ENCODE measurements at places on chromosomes 11 and 22.

- no peak for DNase-seq
These were observed 31.1 kb downstream of the GRAMD1B start for GRCh38 chr11:123461164-123461563.

DNA sequence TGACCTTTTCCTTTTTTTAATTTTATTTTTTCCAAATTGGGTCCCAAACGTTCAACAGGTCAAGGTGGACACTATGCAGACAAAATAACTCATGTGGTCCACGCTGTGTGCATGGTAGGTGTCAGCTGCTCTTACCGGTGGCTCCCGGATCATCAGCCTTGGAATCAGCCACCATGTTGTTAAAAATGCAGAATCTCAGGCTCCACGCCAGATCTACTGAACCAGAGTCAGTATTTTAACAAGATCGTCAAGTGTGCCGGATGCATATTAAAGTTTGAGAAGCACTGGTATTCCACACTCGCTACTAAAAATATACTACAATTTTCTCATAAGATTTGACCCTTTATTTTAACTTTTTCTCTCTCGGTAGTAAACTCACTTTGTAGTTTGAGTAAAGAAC lies 553 bp upstream of the LDLRAD3 start:
- DNase-seq = no peak

DNA sequence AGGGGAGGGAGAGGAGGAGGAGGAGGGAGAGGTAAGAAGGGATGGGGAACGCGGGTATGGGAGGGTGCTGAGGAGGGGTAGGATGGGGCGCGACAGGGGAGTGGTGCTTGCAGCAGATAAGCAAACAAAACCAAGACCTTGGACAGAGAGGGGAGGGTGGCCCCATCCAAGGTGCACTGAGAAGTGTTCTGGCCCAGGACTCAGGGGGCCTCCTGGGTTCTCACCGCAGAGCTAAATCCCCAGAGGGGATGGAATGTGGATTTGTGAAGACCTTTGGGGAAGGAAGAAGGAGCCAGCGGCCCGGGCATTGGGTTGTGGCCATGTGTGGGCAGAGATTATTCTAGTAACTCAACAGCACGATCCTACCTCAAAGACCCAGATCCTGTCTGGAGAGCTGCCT lies 90.9 kb upstream of the LINC01488 start:
- DNase-seq = no peak

DNA sequence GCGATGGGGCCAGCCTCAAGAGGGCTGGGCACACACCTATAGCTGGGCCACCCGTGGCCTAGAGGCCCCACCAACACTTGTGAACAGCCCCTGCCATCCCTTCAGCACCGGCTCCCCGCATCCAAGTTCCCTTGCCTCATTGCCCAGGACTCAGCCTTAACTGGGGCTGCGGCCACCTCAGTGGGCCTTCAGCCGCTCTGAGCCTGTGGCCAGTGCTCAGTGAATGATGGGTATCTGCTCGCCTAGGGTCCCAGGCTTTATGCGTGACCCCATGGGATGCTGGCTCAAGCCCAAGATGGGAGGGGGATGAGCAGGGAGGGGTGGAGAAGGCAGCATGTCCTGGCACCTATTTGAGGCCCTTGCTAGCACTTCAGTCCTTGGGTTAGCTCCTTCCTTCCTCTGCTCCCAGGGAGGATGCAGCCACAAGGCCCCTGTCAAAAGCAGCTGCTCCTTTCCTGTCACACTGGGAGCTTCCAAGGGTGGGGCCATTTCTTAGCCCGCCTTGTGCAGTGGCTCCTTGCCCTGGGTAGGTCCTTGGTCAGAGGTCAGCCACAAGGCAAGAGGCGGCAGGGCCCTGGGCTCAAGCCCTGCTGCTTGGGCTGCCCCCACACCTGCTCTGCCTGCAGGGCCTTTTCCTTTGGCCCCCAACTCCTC lies 31.8 kb downstream of the GNAZ start:
- no peak for DNase-seq

DNA sequence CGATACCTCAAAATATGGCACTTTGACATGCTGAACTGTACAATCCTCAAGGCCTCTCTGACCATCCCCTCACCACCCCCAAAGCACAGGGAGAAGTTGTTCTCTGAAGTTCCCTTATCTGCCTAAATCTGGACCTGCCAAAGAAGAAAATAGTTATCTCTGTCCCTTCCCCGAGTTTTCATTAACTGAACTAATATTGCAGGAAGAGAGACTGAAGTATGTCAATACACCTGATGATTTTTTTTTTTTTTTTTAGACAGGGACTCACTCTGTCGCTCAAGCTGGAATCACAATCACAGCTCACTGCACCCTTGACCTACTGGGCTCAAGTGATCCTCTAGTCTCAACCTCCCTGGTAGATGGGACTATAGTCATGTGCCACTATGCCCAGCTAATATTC lies 75.0 kb downstream of the SIK3 start:
- no peak for DNase-seq

GRCh38 chr11:32602657-32603415 lies 19.2 kb downstream of the EIF3M start:
- DNase-seq = no peak

- no peak for DNase-seq
These were observed 14.0 kb downstream of the KCNQ1OT1 start for GRCh38 chr11:2685566-2686359.

GRCh38 chr11:67278939-67279588 lies 10.0 kb upstream of the ANKRD13D start:
- DNase-seq = no peak

DNA sequence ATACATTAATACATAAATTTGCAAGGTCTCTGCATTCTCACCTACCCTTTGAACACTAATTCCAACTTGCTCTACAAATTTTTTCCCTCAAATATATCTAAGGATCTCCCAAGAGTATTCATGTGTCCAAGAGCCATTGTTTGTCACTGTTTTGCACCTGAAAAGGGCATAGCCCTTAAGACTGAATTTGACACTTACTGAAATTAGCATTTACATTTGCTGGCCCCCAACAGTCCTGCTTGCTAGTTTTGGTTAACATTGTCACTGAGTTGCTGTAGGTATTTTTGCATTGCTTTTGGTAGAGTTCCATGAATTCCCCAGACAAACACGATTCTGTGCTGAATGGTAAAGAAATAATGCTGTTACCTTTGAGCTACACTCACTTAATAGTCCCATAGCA lies 57.3 kb downstream of the KCNA4 start:
- DNase-seq = no peak

DNA sequence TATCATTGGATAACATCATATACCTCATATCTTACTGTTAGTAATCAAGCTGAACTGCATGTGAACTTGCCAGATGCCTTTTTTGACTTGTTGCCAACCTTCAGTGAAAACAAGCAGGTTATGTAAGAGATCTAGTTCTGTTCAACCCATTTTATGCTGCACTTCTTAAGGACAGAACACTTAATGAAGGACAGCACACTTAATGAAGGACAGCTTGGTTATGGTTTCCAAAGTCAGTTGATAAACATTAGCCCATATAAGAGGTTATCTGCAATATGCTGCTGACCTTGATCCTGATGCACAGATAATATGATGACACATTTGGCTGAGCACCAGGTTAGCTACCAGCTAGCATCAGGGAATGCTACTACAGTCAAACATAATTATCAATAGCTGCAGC lies 358.7 kb upstream of the PDGFD start:
- DNase-seq = no peak

GRCh38 chr11:93969925-93970922 lies 50.9 kb upstream of the HEPHL1 start:
- no peak for DNase-seq

GRCh38 chr11:30131535-30131934 lies 99.3 kb upstream of the FSHB start:
- no peak for DNase-seq

- DNase-seq = no peak
These were observed 98.5 kb downstream of the CSTPP1 start for GRCh38 chr11:47035108-47035507.

DNA sequence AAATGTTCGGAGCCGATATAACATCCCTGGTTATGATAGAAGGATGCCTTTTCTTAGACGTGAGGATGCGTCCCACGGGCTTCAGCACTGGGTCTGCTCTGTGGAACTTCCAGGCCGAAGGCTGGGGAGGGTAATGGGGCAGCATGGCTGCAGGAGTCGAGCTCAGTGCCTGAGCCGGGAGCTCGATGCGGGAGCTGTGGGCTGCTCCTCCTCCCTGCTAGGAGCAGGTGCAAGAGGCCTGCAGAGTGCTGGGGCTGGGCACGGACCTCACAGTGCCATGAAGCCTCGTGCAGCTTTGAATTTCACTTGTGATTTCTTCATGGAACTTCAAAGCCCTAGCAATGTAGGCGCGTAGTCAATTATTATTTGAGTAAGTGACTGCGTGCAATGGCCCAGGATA lies 6.0 kb downstream of the TUBA8 start:
- no peak for DNase-seq

DNA sequence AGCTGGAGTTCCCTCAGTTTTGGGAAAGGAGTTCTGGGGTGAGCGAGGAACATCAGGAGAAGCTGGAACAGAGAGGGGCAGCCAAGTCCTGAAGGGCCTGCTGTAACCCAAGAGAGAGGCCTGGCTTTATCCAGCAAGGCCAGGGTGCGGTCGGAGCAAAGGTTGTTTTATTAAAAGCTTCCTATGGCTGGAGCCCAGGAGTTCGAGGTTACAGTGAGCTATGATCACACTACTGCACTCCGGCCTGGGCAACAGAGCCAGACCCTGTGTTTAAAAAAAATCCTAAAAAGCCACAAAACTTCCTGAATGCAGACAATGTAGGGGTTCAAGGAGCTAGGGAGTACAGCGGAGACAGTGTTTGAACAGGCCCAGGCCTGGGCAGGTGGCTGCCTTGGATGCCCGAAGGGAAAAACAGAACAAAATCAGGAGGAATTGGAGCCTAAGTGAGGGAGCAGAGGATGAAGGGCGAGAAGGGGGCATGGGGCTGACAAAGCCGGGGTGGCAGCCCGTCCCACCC lies 22.2 kb upstream of the MALAT1 start:
- no peak for DNase-seq

- DNase-seq = no peak
These were observed 106.8 kb downstream of the GRAMD1B start for GRCh38 chr11:123536690-123537437.

GRCh38 chr11:119681361-119681910 lies 47.6 kb downstream of the NECTIN1 start:
- no peak for DNase-seq

- no peak for DNase-seq
These were observed 27.0 kb downstream of the NCAPD3 start for GRCh38 chr11:134196756-134197155.

- DNase-seq = no peak
These were observed 317.3 kb upstream of the ANO3 start for GRCh38 chr11:26014456-26015115.

- no peak for DNase-seq
These were observed 20.6 kb downstream of the PHF21A start for GRCh38 chr11:46100670-46101069.

DNA sequence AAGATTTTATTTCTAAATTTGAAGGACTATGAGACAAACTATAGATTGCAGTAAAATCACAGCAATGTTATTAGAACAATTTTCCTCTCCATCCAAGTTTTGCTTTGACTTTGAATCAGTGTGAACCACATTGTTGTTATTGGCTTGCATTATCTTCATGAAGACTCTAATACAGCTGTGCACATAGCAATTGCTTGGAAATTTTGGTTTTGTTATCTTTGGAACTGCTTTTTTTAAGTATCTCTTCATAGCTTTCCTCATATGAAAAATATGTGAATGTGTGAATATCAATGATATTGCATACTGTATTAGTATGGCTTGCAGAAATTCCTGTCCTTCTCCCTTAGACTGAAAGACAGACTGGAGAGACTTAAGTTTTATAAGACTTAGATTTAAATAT lies 666.6 kb downstream of the LUZP2 start:
- DNase-seq = no peak

Measured in stimulated activated CD4-positive, alpha-beta T cell treated with anti-CD3 and anti-CD28 coated beads, Interleukin-12 subunit alpha, Interleukin-12 subunit beta, amount 100 ng/mL, for 4 hours (primary cell).